ENCODE measurements at places on chromosomes 6 and 20.
A peak's percentile ranks its signal among the peaks of the same experiment; 100 is the strongest.

GRCh38 chr6:106763361-106763760 is 134.0 kb downstream of the QRSL1 start:
- no peak for DNase-seq

- no peak for DNase-seq
Observed at GRCh38 chr6:7762760-7763159, 36.9 kb downstream of the BMP6 start.

DNA sequence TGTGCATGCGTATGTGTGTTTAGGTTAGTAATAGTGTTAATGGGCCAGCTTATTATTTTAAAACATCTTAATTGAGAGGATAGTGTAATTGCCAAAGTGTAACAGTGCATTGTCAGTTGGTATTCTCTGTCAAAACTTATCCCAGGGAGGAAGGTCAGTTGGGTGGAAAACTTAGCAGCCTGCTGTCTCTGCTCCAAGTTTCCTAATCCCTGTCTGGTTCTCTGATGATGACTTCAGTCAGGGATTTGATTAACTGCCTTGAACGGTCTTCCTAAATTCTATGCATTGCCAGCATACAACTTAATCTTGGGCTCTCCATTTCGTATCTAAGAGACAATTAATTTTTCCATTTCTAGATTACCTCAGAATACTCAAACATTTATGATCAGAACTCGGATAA is 51.1 kb downstream of the L3MBTL3 start:
- DNase-seq: no peak

DNA sequence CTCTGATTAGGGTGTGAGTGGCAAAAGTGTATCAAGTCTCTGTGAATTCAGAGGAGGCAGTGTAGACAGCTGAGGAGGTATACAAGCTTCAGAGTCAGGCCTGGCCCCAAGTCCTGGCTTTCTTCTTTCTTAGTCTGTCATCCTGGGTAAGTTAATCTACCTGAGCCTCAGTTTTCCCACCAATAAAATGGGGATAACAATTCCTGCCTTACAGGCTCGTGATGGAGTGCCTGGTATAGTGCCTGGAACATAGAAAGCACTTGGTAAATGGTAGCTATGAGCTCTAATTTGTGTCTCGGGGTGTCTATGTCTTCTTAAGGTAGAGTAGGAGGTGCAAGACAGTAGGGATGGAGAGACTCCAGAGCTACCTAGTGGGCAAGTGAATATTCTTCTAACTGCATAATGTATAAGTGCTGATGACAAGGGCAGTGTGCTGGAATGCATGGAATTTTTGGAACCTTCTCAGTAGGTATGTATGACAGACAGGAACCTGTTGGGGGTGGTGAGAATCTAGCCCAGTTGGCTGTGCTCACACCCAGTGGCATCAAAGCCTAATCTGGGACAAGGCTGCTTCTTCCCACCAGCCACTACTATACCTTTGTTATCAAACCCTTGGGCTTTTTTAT is 4.0 kb upstream of the SCUBE3 start:
- no peak for DNase-seq

DNA sequence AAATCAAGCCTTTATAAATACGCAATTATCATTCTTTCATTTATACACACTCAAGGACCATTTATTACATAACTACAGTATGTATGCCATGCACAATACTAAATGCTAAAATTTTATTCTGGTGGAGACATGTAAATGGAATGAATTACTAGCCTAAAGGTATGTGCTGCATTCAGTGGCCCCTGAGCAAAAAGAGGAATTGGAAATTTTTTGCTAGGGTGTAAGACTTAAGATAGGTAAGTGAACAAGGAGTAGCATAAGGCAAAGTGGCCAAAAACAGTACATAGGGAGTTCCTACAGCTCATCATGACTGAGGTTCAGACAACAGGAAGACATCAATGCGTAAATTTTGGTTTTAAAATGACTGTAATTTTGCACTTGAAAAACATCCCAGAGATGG is 2.3 kb upstream of the MTFR2 start:
- DNase-seq: peak; percentile 37

- no peak for DNase-seq
Observed at GRCh38 chr6:136737871-136738691, 54.2 kb downstream of the MAP3K5 start.

DNA sequence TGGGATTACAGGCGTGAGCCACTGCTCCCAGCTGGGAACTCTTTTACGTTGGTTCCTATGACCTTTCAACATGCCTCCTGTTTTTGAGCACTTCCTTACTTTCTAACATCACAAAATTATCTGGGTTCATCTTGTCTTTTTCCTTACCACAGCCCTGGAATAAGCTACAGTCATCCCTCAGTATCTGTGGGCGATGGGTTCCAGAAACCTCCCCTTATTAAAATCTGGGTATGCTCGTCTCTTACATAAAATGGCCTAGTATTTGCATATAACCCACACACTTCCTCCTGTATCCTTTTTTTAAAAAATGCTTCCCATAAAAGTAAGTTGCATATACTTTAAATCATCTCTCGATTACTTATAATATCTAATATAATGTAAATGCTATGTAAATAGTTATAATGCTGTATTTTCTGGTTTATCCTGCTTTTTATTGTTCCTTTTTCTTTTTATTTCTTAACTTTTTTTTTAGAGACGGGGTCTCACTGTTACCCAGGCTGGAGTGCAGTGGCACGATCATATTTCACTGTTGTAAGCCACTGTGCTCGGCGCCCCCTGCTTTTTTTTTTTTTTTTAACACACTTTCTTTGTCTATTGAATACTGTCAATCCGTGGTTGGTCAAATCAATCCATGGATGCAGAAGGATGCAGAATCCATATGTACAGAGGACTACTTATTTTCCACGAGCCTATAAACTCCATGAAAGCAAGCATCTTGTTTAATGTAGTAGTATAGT is 9.2 kb downstream of the RPF2 start:
- no peak for DNase-seq

Data from natural killer cell (primary cell).